GM19239 (cell line): ENCODE measurements at places on chromosomes 2 and 18.

GRCh38 chr2:5706717-5707455 is 14.7 kb downstream of the SOX11 start:
- DNase-seq: no peak

DNA sequence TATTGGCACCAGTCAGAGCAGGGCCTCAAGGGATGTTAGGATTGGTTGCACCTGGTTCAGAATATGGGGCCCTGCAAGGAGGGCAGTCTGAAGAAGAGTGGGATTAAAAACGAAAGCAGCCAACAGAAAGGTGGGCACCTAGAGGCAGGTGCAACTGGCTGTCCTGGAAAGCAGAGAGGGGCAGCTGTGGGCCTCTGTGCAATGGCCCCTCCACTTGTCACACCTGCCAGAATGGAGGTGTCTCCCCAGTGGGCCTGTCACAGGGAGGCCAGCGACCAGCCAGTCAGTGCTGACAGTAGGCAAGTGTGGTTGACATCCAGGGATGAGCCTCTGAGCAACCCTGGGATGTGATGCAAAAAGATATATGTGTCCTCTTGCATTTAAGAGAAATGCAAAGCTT is 37.7 kb downstream of the INPP4A start:
- no peak for DNase-seq

GRCh38 chr2:238079874-238080327 is 19.1 kb downstream of the SCLY start:
- DNase-seq: no peak

- DNase-seq: no peak
These were observed 100.9 kb upstream of the SETBP1 start for GRCh38 chr18:44579745-44580144.

- no peak for DNase-seq
These were observed 443.7 kb upstream of the CWC22 start for GRCh38 chr2:180450841-180451240.

DNA sequence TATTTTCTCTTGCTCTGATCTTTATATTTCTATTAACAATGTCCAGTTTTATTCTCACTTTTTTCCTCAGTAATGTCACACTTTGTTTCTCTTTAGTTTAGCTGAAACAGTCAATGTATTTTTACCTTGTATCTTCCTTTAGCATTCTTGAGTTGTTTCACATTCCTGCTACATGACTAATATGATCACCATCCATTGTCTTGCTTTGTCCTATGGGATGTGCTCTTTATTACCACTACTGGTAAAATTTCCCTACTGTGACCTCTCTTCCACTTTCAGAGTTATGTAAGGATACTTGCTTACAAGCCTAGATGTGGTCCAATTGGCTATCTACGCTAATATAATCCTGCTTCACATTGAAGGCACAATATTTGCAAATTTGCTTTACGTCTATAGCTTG is 457.9 kb downstream of the PIK3C3 start:
- DNase-seq: no peak

DNA sequence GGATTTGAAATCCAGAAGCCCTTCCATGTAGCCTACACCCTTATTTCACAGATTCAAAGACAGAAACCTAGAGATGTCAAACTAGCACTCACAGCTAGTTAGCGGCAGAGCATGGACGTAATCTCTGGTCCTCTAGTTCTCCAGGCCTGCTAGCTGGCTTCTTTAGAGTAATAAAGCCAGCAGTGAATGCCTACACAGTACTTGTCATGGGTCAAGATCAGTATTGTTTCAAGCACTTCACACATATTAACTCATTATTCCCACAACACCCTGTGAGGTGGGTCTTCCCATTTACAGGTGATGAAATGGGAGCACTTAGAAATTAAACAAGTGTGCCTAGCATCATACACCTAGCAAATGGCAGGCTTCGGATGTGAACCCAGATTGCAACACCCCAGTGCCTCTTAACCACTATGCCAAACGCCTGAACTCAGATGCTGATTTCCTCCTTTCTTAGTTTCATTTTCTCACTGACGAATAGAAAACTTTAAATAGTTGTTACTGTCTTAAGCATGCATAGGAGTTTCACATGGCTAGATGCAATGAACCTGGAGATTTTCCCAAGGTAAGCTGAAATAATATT is 14.5 kb upstream of the ZBTB14 start:
- peak; percentile 16 for DNase-seq

DNA sequence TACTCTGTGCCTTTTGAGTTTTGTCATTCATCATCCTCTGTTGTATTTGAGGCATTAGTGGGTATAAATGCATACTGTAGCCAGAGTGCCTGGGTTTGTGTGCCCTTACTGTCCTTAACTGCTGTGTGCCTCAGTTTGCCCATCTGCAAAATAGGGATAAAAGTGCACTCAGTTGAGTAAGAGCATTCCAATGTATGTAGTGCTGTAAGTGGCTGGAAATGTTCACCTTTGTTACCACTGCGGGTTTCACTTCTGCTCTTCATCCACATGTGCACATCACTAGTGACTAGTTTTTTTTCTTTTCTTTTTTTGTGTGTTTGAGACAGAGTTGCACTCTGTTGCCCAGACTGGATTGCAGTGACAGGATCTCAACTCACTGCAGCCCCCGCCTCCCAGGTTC is 39.9 kb downstream of the PLEKHB2 start:
- DNase-seq: no peak

DNA sequence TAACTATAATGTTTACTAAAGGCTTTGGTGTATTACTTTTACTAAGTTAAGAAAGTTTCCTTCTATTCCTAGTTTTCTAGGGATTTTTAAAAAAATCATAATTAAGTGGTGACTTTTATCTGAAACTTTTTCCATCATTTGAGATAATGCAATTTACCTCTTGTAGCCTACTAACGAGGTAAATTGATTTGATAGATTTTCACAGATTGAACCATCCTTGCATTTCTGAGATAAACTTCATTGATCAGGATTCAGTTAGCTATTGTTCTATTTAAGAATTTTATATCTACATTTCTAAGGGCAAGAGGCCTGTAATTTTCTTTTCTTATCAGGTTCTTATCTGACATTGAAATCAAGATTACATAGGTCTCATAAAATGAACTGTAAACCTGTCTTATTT is 178.1 kb downstream of the MIB1 start:
- DNase-seq: no peak

DNA sequence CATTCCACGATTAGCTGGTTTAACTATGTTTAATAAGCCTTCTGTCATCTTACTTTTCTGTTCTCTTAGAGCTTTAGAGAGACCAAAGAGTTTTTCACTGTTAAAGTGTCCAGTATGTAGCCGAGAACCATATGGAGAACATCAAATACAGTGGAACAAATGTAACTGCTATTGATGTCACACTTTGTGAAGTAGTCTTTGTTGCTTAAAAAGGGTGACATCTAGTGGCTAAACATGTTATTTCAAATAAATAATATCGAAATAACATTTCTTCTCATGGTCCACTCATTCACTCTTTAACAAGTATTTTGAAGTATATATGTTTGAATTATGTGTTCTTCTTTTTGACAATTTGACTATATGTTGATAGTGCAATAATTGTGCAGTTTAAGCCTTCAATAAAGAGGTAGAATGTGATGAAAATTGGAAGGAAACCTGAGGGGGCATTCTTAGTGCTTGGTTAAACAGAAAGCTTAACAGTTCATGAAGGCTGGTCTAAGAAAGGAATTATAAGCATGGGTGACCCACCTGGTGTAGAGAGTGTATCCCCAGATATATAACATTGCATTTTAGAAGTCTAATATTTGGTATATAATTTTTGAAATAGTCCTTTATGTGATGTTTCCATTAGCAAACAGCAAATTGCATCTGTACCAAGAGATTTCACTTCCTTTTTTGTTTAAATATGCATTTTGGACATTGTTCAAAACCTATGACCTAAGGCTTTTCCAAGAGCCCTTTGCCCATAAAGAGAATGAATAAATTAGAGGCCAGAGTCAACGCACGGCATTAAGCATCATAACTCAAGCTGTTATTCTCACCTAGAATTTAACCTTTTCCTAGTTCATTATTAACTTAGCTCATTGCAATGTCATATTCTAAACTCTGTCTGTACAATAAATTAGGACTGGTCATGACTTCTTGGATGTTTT is 112.1 kb downstream of the KYNU start:
- no peak for DNase-seq

DNA sequence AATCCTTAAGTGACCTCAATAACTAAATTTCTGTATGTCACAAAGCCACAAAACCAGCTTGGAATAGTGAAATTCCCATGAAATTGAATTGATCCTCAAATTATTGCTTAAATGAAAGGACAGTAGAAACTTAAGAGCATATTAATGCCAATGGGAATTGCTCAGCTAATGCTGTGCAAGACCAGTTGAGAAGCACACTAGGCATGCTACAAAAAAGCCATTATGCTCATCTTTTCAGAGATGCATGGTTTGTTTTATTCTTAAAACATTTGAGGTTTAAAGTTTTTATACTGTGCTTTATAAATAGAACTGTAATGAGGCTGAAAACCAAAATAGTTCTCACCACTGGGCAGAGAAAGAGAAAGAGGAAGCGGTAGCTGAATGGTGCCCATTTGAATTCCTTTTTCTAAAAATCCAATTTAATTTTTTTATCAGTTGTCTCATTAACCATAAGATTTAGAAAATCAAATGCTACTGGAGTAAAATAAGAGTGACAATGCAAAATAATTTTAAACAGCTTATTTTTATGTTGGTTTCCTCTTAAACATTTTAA is 98.6 kb downstream of the LNPK start:
- no peak for DNase-seq

DNA sequence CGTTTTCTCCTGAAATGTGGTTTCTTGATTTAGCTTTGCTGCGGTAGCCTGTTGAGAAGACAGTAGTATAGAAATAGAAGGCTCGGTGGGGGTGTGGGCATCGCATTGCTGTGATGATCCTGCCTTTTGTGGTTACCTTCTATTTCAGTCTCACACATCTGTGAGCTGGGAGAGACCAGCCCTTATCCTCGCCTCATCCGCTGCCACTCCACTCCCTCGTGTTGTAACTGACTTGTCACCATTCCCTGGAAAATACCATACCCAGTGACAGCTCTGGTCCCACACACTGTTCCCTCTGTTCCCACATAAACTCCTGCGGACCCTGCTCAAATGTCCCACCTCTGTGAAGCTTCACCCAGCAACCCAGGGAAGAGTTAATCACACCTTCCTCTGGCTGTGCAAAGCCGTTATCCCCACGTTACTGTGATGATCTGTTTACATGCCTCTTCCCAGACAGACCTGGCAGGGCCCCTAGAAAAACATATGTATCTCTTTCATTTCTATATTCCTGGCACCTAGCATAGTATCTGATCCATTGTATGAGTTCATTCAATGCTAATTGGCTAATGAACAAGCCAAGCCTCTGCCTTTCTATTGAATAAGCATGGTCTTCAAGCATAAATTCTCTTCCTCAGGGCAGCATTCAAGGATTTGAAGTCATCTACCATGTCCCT is 114.6 kb downstream of the MAPK4 start:
- DNase-seq: no peak

GRCh38 chr2:148021886-148022285 is 995 bp downstream of the MBD5 start:
- DNase-seq: no peak

- no peak for DNase-seq
These were observed 36.9 kb downstream of the MRPL33 start for GRCh38 chr2:27808418-27808817.

DNA sequence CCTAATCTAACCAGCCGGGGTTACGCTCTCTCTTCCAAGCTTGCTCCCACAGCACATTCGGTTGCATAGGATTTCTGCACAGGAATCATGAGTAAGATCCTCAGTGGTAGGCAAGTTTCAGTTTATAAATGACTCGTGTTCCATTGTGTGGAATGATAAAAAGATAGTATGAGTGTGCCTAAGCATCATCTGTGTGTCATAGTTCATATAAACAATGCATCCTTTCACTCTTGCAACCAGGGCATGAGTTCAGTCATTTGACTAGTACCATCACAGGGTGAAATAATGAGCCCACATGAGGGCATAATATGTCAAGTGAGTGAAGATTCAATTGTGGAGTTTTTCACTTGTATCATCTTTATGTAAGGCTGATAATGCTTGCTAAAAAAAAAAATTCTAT is 417.1 kb upstream of the CDH2 start:
- no peak for DNase-seq

DNA sequence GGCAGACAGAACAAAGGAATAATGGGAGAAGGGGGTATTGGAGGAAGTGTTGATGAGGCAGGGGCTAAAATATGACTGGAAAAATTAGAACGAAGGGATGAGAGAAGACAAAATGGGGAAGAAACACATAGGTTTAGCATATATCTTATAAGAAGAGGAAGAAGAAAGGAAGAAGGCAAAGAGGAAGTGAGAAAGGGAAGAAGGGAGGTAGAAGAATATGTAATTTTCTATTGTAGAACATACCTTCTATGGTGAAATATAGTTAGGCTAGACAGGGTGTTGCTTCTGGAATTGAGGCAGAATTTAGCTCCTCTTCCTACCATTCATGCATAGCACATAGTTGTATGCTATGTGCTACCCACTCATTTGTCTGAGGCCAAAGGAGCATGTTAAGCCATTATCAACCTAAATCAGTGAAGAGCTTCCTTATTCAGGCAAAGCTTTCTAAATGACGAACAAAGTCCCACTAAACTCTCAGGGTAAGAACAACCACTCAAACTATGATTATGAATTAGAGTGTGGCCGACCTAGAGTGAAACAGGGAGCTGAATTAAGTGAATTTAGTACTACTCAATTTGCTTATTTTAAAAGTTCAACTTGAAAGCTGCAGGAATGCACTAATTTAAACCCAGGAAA is 180.9 kb upstream of the GALNT5 start:
- DNase-seq: no peak

GRCh38 chr18:12998332-12999060 is 7.3 kb downstream of the CEP192 start:
- no peak for DNase-seq

- DNase-seq: no peak
These were observed 1064.4 kb upstream of the ZEB2 start for GRCh38 chr2:145584353-145584752.

DNA sequence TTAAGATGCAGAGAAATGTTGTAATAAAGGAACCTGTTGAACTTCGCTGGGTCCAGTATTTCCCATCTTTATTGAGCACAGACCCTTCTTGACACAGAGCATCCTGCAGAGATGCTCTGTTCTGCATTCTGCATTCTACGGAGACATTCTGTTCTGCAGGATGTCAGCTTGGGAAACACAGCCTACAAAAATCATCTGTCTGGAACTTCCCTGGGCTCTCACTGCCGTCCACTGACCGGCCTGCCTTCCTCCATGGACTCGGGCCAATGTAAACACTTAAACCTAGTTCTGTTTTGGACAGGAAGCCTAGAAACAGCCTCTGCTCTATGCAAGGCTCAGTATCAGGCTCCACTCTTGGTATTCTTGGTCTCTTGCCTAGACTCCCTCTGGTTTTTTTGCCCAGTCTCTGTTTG is 90.0 kb upstream of the PPP1CB start:
- no peak for DNase-seq

GRCh38 chr2:199144036-199144435 is 313.7 kb downstream of the SATB2 start:
- DNase-seq: no peak

DNA sequence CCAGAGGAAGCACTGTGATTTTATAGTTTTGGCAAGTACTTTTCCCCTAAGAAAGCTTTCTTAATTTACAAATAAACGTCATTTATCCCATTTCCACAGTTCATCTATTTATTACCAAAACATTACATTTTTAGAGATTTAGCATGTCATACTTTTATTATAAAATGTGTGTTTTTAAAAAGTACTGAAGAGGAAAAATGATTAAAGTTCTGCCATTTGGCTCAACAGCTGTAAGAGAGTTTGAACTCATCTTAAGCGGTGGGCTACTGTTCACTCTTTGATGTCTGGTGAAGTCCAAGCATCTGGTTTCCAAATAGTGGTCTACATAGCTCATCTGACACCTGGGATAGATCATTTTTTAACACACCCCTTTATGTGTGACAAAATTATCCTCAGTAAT is 51.3 kb upstream of the TANC1 start:
- DNase-seq: no peak

- DNase-seq: no peak
These were observed 22.3 kb downstream of the QPCT start for GRCh38 chr2:37366773-37367172.
